ENCODE measurements at places on chromosomes 6 and 20. TPM values are rescaled to one million over a fixed set of nuclear protein-coding genes. Genes with fewer than 3 reads are reported as not detected.

The C6orf132 gene
- total RNA-seq: 10.3 TPM

The SYTL3 gene
- total RNA-seq: 1.7 TPM

The GPX5 gene
- total RNA-seq: not detected

The RSPO3 gene
- not detected for total RNA-seq

The PXT1 gene
- total RNA-seq: not detected

The DEF6 gene
- 40.2 TPM for total RNA-seq

The PSORS1C2 gene
- total RNA-seq: not detected

The ACSS1 gene
- total RNA-seq: 1.1 TPM

The GNAS-AS1 gene
- total RNA-seq: 0.33 TPM

The CDH4 gene
- 57.4 TPM for total RNA-seq

The MGME1 gene
- total RNA-seq: 23.8 TPM

The IPCEF1 gene
- total RNA-seq: not detected

The GRM4 gene
- total RNA-seq: not detected

The MTFR2 gene
- total RNA-seq: 2.0 TPM

The PTCRA gene
- total RNA-seq: not detected
